Activated CD8-positive, alpha-beta T cell treated with anti-CD3 and anti-CD28 coated beads, Interleukin-2, amount 10 ng/mL, durations not matched to agents 7 days and 5 days (primary cell): ENCODE measurements at places on chromosomes 5 and 9. TPM values are rescaled to one million over a fixed set of nuclear protein-coding genes. Genes with fewer than 3 reads are reported as not detected.

- no peak overlapping the region for H3K4me3 ChIP-seq
- no peak overlapping the region for H3K27ac ChIP-seq
- no peaks in the 10 kb centered on the region for H3K27me3 ChIP-seq
- DNase-seq = no peak
Observed at GRCh38 chr9:136361754-136362449, 1.6 kb downstream of the DNLZ start.

DNA sequence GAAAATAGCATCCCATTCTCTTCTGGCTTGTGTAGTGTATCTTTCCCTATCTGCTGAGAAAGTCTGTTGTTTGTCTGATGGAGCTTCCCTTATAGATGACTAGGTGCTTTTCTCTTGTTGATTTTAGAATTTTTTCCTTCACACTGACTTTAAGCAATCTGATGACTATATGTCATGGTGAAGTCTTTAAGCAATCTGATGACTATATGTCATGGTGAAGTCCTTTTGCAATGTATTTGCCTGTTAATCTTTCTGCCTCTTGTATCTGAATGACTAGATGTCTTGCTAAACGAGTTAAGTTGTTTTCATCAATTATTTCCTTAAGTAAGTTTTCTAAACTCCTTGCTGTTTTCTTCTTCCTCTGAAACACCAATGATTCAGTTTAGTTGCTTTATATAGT is 80.5 kb downstream of the RNF130 start:
- H3K27me3 ChIP-seq = peaks cover 4% of the 10 kb centered on the region
- H3K4me3 ChIP-seq = no peak overlapping the region
- no peak for DNase-seq
- H3K27ac ChIP-seq = no peak overlapping the region
- H3K36me3 ChIP-seq = peaks cover 3% of the 10 kb centered on the region

GRCh38 chr9:82376677-82377232 is 388.2 kb downstream of the SPATA31D1 start:
- no peaks in the 10 kb centered on the region for H3K4me1 ChIP-seq
- DNase-seq = no peak
- H3K27ac ChIP-seq = no peak overlapping the region
- H3K36me3 ChIP-seq = no peaks in the 10 kb centered on the region

DNA sequence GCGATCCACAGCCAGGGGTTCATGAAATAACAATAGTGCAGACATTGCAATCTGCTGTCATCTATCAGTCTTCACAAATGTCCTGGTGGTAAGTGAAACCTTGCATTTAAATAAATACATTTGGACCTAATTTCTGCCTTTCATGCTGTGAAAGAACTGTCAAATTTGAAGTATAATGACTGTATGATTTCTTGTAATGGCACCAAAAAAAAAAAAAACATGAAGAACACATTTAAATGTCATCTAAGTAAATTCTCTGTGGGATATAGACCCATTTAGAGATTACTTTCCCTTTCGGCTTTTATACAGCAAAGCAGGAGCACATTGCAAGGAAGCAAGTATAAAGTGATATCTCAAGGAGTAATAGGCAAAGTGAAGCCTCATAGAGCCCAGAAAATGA is 431.5 kb upstream of the SGCD start:
- H3K36me3 ChIP-seq = no peaks in the 10 kb centered on the region
- H3K27ac ChIP-seq = no peak overlapping the region
- no peaks in the 10 kb centered on the region for H3K4me1 ChIP-seq
- no peak overlapping the region for H3K4me3 ChIP-seq
- DNase-seq = no peak
- no peaks in the 10 kb centered on the region for H3K27me3 ChIP-seq

DNA sequence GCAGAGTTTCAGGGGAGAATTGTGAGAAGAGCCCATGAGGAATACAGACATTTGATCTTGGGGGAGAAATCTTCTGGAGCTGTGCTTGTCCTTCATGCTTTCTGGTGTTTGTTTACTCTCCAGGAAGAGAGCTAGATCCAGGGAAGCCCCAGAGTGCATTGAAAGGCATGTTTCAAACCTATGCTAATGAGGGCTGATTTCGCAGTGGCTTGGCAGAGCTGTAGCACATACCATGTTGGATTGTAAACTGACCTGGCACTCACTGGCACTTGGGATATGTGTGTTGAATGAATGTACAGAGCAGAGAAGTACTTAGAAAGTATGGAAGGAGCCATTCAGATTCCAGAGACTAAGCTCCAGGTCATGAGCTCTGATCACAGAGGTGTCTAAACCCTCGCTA is 30.9 kb downstream of the TNFSF8 start:
- H3K4me1 ChIP-seq = peaks cover 21% of the 10 kb centered on the region
- peaks cover 15% of the 10 kb centered on the region for H3K36me3 ChIP-seq
- DNase-seq = no peak
- no peak overlapping the region for H3K27ac ChIP-seq
- no peaks in the 10 kb centered on the region for H3K27me3 ChIP-seq
- H3K4me3 ChIP-seq = no peak overlapping the region

DNA sequence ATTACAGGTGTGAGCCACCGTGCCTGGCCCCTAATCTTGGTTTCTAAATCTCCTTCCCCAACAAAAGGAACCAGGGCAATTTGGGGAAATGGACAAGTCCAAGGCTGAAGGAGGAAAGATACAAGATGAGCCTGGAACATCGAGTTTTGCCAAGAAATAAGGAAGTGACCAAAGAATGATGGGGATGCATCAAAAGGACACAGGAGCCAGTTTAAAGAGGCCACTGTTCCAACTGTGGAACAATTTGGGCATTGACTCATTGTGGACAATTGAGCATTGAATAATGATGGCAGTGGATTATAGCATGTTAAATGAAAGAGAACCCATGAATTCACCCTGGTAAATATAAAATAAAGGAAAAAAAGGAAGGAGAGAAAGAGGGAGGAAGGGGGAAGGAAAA is 47.5 kb downstream of the DUSP1 start:
- DNase-seq = no peak
- no peaks in the 10 kb centered on the region for H3K36me3 ChIP-seq
- H3K27me3 ChIP-seq = peaks cover 3% of the 10 kb centered on the region
- H3K4me1 ChIP-seq = peaks cover 8% of the 10 kb centered on the region

DNA sequence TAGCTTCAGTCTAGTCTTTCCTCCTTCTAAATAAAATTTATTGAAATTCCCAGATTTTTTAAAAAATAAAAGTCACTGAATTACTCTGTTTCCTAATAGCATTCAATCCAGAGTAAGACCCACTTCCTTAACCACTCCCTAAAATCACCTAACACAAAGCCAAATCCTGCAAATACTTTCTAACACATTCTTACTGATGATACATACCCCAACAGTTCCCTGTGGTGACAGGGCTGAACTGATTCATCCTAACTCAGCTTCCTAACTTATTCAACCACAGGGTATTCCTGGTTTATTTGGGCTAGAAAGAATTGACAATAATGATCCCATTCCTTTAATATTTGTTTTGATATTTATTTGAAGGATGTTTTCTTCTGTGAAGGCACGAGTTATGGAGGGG is 40.7 kb upstream of the ZNF300 start:
- peaks cover 5% of the 10 kb centered on the region for H3K27me3 ChIP-seq

PLEKHG4B gene
- total RNA-seq = not detected

FAM169A gene
- total RNA-seq = 5.6 TPM
